G401 (cell line): ENCODE measurements at places on chromosomes 16 and 17.

- DNase-seq, result no peak
These were observed 7.8 kb downstream of the IRX5 start for GRCh38 chr16:54938212-54939028.

DNA sequence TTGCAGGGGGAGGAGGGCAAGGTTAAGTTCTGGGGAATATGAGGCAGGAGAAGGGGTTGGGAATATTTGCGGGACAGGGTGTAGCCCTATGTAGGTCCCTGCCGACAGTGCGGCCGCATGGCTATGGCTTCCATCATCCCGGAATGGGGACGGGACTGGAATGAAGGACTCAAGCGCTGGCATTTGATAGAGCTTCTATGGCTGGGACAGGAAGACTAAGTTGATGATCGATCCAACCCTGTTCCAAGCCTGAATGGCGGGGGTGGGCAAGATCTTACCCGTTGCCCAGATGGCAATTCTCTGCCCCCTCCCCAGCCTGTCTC lies 47.1 kb downstream of the SRCIN1 start:
- no peak for DNase-seq

GRCh38 chr16:79810449-79811189 lies 210.1 kb upstream of the MAF start:
- no peak for DNase-seq

DNA sequence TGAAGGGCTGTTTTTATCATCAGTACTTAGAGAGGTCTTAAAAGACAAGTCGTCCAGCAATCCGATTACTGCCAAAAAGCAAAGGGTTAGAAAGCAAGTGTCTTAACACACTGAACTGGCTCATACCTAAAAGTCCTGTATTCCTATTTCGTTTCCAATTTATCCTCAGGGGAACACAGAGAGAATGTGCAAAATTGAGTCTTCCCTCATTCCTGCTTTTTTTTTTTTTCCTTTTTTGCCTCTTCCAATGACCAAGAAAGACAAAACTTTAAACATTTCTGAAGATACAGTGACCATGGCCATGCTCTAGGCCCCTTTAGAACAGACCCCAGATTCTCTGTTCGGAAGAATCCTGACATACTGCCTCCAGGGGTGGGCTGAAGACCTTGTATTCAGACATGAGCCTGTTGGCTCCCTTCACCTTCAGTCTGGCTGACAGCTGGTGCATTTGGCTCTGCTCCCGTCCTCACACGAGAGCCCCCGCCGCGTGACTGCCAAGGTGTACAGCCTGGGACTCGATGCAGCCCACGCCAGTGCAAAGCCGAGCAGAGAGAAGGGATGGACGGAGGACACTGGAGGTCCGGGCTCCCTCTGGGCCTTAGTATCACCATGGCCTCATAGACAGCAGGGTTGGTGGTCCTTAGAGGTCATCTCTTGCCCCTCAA lies 47.0 kb downstream of the COTL1 start:
- DNase-seq, result peak; percentile 83

- DNase-seq, result no peak
These were observed 9.8 kb upstream of the SLC12A3 start for GRCh38 chr16:56855201-56855600.

DNA sequence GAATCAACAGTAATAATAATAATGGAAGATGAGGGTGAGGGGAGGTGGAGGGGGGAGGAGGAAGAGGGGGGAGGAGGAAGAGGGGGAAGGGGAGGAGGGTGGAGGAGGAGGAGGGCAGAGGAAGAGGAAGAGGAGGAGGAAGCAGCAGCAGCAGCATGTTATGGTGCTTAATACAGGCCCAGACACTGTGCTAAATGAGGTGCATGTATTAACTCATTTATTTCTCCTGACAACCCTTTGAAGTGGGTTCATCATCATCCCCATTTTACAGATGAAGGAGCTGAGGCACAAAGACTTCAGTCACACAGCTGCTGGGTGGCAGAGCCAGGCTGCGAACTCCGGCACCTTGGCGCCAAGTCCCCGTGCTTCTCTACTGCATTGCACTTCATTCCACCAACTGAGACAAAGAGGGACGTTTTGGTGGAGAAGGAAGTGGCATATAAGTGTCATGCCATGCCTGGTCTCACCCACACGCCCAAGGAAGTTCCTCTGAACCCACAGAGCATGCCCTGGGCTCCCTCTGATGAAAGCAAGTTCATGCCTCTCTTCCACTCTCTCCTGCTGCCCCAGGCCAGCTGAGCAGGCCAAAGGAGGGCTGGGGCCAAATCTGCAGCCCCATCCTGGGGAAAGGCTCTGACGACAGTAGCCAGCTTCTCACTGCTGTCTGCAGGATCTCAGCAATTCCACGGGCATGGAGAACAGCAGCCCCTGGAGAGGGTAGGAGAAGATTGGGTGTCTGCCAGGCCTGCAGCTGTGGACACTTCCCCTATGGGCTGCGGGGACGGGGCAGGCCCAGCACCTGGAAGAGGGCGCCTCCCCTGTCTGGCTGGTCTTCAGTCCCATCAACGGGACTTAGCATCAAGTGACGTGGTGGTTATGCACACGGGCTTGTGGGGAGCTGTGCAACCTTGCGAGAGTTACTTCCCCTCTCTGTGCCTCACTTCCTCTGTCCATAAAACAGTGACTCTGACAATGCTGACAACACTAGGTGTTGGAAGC lies 21.8 kb downstream of the XYLT1 start:
- no peak for DNase-seq

DNA sequence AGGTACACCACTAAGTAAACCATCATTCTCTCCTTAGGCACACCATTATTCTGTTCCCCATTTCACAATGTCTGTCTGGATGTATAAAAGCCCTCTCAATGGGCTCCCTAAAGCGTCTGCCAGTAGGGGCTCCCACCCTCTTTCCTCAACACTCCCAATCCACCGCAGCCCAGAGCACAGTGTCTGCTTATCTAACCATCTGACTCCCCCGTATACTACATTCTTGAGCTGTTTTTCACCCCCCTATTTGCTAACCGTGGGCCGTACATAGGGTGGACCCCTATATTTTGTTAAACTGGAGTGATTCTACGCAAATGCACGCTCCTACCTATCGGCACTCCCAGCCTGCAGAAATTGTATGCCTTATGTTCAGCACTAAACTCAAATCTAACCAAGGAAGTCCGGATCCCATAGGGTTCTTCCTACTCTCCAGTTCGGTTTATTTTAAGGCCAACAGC lies 685 bp upstream of the PSMD3 start:
- DNase-seq, result no peak

DNA sequence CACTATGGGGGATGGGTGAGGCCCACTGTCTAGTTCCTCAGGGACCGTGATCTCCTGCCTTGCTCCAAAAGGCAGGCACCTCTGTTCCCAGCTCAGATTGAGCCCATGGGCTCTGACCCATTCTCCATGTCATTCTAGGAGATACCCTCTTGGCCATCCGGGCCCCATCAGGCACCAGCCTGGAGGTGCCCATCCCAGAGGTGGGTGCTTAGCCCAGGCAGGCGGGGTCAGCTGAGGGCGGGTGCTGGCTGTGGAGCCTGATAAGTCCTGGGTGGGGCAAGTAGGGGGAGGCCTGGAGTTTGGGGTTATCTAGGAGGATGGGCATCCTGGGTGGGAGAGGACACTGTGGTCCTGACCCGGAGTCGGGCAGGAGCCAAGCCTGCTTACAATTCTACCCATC lies 2.3 kb downstream of the E2F4 start:
- no peak for DNase-seq

- no peak for DNase-seq
These were observed 72.9 kb downstream of the DNAH9 start for GRCh38 chr17:11671126-11671525.

- no peak for DNase-seq
These were observed at the start of gene SULT1A2 for GRCh38 chr16:28596840-28597691. Gene SULT1A2, minus strand, starts transcription at chr16:28597050. Its CDS starts 1,120 bp downstream, at chr16:28595930.

DNA sequence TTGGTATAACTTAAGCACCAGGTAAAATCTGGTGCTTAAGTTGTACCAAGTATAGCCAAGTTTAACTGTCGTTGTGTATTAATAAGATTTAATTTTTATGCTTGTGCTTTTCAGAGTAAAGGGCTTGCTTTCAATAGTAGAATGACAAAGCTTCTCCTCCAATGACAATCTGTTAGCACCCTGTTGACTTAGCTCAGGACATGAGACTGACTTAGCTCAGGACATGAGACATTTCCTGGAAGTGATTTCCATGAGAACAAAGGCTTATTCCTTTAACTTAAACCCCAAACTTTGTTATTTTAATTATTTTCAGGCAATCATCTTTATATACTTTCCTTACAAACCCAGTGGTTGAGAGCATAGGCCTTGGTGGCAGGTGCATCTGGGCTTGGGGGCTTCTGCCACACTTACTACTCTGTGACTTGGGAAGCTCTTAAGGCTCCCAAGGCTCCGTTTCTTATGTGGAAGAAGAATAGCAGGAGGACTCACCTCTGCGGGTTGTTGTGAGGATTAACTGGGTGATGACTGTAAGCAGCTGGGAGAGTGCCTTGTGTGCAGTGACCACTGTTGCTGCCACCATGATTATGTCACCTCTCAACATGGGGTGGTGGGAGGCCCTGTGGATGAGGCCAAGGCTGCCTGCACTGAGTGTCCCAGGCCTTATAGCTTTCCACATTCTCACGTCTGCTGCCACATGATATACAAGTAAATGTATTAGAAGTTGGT lies 59.4 kb upstream of the CMIP start:
- no peak for DNase-seq
